Glutamatergic neuron (in vitro differentiated cells): ENCODE measurements at places on chromosomes 7 and 10. TPM values are rescaled to one million over a fixed set of nuclear protein-coding genes. Genes with fewer than 3 reads are reported as not detected.

XRCC2 gene
- 3.0 TPM for total RNA-seq

PRSS58 gene
- not detected for total RNA-seq

SFMBT2 gene
- total RNA-seq, result 9.1 TPM

INSYN2A gene
- 1.7 TPM for total RNA-seq

BICC1 gene
- 0.12 TPM for total RNA-seq

POR gene
- 119 TPM for total RNA-seq

PLEKHA8 gene
- total RNA-seq, result 57.9 TPM

RAB18 gene
- total RNA-seq, result 166 TPM

MMP21 gene
- total RNA-seq, result not detected

STK32C gene
- total RNA-seq, result 69.2 TPM

OR2A1 gene
- not detected for total RNA-seq

TBRG4 gene
- 90.1 TPM for total RNA-seq

ADRB1 gene
- not detected for total RNA-seq

LIPM gene
- not detected for total RNA-seq

SERPINE1 gene
- total RNA-seq, result not detected

WNT2 gene
- not detected for total RNA-seq

WDR91 gene
- total RNA-seq, result 24.5 TPM

CUZD1 gene
- total RNA-seq, result 2.4 TPM

TEX47 gene
- total RNA-seq, result not detected

MNX1 gene
- total RNA-seq, result 0.59 TPM

DNAJC12 gene
- total RNA-seq, result 54.7 TPM

TSPAN13 gene
- total RNA-seq, result 81.1 TPM

CRCP gene
- 29.1 TPM for total RNA-seq

ZNF282 gene
- total RNA-seq, result 22.9 TPM

MEOX2 gene
- total RNA-seq, result 0.39 TPM

OR9A2 gene
- total RNA-seq, result not detected

NKX2-3 gene
- total RNA-seq, result not detected

FOXI2 gene
- total RNA-seq, result 0.17 TPM

TMEM176A gene
- 1.3 TPM for total RNA-seq

SPDYE2B gene
- not detected for total RNA-seq

KNDC1 gene
- 7.4 TPM for total RNA-seq

ZNF511 gene
- 24.6 TPM for total RNA-seq

NACAD gene
- 125 TPM for total RNA-seq

ZNF804B gene
- total RNA-seq, result 0.10 TPM

TEX36 gene
- not detected for total RNA-seq

INA gene
- 625 TPM for total RNA-seq

GPR22 gene
- not detected for total RNA-seq

ZRANB1 gene
- 28.9 TPM for total RNA-seq
